Activated B cell treated with CpG ODN at 0.5 μM for 24 hours (primary cell): ENCODE measurements at places on chromosomes 16 and 17.

DNA sequence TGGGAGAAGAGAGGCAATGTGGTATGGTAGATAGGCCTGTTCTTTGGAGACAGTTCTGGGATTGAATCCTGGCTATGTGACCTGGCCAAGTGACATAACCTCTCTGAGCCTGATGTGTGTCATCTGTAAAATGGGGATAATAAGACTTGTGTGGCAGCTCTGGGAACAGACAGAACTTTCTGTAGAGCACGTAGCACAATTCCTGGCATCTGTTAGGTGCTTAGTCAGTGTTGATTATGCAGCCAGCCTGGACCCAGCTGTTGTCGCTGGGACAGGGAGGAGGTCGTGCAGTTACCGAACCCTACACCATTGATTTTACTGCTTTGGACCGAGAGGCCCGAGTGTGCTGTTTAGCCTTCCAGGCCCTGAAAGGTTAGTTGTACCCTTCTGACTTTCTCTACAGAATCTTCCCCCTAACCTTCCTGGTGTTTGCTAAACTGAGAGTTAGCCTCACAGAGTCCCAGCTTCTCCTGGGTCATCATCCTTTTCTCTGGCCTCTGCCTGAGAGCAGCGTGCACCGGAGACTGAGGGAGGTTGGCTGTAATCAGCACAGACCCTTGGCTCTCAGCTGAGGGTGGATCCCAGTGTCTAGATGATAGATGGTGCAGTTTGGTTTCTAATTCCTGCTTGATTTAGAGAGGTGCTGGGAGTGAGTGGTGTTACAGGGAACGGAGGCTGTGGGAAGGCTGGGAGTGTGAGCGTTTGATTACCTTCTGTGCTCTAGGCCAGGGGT lies 31.9 kb downstream of the MSI2 start:
- peaks cover 43% of the 10 kb centered on the region for H3K4me1 ChIP-seq
- H3K27me3 ChIP-seq = no peaks in the 10 kb centered on the region
- no peak overlapping the region for H3K27ac ChIP-seq
- no peak overlapping the region for H3K4me3 ChIP-seq
- DNase-seq = no peak

DNA sequence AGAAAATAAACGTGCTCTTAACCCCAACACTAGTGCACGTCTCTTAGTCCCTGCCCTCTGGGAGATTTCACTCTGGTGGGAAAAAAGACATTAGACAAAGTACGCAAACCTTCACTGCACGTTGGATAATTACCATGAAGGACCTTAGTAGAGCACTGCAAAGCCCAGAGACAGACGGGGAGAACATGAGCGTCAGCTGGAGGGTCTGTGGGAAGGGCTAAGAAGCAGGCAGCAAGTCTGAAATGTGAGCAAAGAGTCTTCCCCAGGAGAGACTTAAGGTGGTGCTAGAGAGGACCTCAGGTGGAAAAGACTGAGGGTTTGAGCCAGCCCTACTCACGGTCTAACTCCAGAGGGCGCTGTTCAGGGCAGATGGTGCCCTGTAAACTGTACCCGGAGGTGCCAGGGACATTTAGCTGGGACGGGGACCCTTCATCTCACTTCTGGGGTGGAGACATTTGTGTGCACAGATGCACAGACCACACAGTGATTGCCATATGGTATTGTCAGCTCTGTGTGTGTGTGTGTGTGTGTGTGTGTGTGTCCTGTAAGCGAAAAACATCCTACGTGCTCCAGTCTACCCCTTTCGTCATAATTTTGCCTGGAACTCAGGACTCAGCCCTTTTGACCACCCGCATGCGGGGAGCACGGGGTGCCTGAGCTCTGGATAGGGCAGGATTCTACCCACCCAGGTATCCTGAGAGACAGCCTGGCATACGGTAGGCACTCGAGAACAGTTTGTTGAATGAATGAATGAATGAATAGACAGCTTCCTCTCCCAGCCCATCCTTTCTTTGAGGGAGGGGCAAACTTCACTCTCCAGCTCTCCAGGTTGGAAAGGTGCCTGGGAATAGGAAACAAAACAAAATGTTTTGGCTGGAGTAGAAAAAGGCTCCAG lies 10.1 kb upstream of the STAC2 start:
- H3K36me3 ChIP-seq = no peaks in the 10 kb centered on the region
- H3K4me1 ChIP-seq = peaks cover 27% of the 10 kb centered on the region
- peaks cover 15% of the 10 kb centered on the region for H3K27me3 ChIP-seq
- no peak overlapping the region for H3K27ac ChIP-seq
- no peak overlapping the region for H3K4me3 ChIP-seq

DNA sequence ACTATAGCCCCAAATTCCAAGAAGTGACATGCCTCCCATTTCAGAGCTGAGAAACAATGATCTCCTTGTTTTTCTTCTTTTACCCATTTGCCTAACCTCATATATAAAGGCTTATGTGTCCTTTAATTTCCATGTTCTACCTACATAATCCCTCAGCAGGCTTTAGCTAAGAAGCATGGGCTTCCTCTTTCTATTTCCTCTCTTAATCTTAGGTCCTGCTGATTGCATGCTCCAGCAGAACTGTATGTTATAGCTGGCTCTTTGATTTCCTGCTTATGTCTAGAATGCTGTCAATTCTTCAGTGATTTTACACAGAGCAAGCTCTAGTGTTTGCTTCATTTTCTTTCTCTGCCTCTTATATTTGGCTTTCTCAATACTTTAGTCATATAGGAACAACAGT lies 151.7 kb upstream of the COX10 start:
- peak overlapping the region; percentile 48 for H3K4me3 ChIP-seq
- no peaks in the 10 kb centered on the region for H3K36me3 ChIP-seq
- H3K27ac ChIP-seq = peak overlapping the region; percentile 77
- H3K4me1 ChIP-seq = peaks cover 72% of the 10 kb centered on the region
- DNase-seq = no peak
- H3K27me3 ChIP-seq = no peaks in the 10 kb centered on the region

DNA sequence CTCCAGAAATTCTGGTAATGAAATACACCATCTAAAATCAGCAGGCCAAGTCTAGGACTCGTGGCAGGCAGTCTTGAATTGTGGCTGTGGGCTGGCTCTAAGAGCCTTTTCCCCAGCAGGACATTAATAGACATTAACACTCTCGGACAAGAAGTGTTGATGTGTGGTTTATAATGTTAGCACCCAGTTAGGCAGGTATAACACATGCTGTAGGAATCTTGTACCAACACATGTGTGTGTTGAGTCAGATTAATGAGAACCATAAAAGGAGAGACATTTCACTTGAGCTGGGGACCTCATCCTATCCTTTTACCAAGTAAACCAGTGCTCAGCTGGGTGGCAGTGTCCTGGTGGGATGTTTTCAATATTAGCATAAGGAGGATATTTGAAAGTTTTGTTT lies 264.5 kb downstream of the FTO start:
- DNase-seq = no peak
- H3K36me3 ChIP-seq = peaks cover 5% of the 10 kb centered on the region
- H3K4me1 ChIP-seq = no peaks in the 10 kb centered on the region
- H3K4me3 ChIP-seq = no peak overlapping the region
- no peak overlapping the region for H3K27ac ChIP-seq
- no peaks in the 10 kb centered on the region for H3K27me3 ChIP-seq

DNA sequence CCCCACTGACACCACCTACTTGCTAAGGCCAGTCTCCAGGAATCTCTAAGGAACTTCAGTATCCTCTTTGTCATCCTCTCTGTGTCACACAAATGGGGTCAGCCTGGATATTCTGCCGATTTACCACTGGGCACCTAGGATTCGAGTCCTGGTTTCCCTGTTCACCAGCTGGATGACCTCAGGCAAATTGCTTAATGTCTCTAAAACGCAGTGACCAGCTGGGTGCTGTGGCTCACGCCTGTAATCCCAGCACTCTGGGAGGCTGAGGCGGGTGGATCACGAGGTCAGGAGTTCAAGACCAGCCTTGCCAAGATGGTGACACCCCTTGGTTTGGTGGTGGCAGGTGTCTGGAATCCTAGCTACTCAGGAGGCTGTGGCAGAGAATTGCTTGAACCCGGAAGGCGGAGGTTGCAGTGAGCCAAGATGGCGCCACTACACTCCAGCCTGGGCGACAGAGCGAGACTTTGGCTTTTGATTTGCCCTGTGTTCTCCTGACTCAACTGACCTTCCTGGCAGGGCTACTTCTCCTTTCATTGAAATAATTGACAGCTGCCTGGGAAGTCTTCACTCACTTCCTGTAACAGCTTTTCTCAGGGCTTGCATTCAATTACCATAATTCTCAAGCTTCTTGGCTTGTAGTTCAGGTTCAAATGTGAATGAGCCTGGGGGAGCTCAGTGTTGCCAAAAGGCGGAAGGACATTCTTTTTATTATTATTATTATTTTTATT lies 15.4 kb downstream of the SYCE1L start:
- H3K4me3 ChIP-seq = no peak overlapping the region
- H3K36me3 ChIP-seq = peaks cover 2% of the 10 kb centered on the region
- H3K4me1 ChIP-seq = peaks cover 9% of the 10 kb centered on the region

DNA sequence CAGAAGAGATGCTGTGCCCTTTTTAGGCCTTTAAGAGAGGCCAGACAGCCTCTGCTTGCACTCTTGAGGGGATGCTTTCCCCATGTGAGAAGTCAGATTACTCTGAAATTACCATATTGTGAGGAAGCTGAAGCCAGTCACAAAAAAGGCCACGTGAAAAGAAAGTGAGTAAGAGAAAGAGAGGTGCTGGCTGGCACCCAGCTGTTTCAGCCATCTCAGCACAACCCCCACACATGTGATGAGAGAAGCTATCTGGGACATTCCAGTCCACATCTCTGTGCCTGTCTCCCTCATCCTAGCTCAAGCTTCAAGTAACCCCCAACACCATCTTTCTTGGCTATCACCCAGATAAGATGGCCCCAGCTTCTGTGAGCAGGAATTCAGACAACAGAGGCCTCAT lies 131.4 kb downstream of the HS3ST2 start:
- H3K27me3 ChIP-seq = peaks cover 18% of the 10 kb centered on the region
- H3K27ac ChIP-seq = no peak overlapping the region
- no peaks in the 10 kb centered on the region for H3K36me3 ChIP-seq
- H3K4me1 ChIP-seq = peaks cover 11% of the 10 kb centered on the region
- no peak for DNase-seq

GRCh38 chr17:50533720-50534148 lies 1.2 kb downstream of the EPN3 start:
- H3K36me3 ChIP-seq = no peaks in the 10 kb centered on the region
- peaks cover 61% of the 10 kb centered on the region for H3K27me3 ChIP-seq
- H3K27ac ChIP-seq = no peak overlapping the region
- peaks cover 12% of the 10 kb centered on the region for H3K4me1 ChIP-seq
- H3K4me3 ChIP-seq = no peak overlapping the region

GRCh38 chr17:79800325-79801155 lies 3.7 kb upstream of the CBX8 start:
- DNase-seq = no peak
- peaks cover 46% of the 10 kb centered on the region for H3K4me1 ChIP-seq
- H3K27me3 ChIP-seq = peaks cover 35% of the 10 kb centered on the region
- peak overlapping the region; percentile 71 for H3K4me3 ChIP-seq

DNA sequence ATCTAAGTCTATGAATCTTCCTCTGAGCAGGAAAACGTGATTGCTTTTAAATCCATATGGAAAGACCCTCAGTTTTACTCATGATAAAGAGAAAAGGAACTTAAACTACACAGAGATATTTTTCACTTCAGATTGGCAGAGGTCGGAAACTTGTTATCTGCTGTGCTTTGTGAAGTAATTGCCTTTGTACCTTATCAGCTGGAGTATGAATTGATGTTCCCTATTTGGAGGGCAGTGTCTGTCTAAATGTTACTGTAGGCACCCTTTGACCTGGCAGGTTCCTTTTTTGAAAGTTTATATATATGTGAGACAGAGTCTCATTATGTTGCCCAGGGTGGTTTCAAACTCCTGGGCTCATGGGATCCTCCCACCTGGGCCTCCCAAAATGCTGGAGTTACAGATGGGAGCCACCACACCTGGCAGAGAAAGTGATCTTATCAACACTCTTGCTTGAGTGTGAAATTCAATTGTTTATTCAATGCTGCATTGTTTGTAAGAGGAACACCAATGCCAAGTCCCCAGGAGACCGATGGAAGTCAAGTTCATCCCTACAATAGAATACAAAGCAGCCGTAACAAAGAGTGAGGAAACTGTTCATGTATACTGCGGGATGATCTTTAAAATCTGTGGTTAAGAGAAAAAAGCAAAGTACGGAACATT lies 52.3 kb downstream of the ABCC1 start:
- no peak for DNase-seq
- H3K36me3 ChIP-seq = peaks cover 2% of the 10 kb centered on the region
- H3K4me3 ChIP-seq = no peak overlapping the region
- no peaks in the 10 kb centered on the region for H3K27me3 ChIP-seq
- peaks cover 33% of the 10 kb centered on the region for H3K4me1 ChIP-seq
- no peak overlapping the region for H3K27ac ChIP-seq

- H3K36me3 ChIP-seq = peaks cover 4% of the 10 kb centered on the region
- peaks cover 15% of the 10 kb centered on the region for H3K27me3 ChIP-seq
- no peak overlapping the region for H3K27ac ChIP-seq
- peaks cover 20% of the 10 kb centered on the region for H3K4me1 ChIP-seq
- H3K4me3 ChIP-seq = no peak overlapping the region
Measured at GRCh38 chr16:70804153-70804733, 3.3 kb upstream of the VAC14 start.

DNA sequence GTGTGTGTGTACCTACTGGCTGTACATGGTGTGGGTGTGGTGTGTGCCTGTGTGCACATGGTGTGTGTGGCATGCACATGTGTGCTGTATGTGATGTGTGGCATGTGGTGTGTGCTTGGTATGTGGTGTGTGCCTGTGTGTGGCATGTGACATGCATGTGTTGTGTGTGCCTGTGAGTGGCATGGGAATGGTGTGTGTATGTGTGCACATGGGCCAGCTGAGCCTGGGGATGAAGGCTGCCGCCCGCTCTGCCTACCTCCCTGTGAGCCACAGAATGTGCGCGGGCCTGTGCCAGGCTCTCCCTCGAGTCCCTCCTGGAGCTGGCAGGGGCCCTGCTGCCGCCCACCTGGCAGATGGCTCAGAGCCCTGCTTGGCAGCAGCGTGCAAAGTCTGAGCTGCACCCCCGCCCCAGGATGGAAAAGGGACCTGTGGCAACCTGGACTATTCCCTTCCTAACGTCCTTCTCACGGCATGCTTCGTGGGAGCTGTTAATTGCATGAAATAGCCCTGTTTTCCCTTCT lies 9.3 kb downstream of the PRSS27 start:
- peaks cover 18% of the 10 kb centered on the region for H3K36me3 ChIP-seq
- no peak for DNase-seq
- H3K4me1 ChIP-seq = peaks cover 7% of the 10 kb centered on the region
- no peak overlapping the region for H3K4me3 ChIP-seq

- H3K27ac ChIP-seq = no peak overlapping the region
- peaks cover 22% of the 10 kb centered on the region for H3K27me3 ChIP-seq
- no peak overlapping the region for H3K4me3 ChIP-seq
- peaks cover 8% of the 10 kb centered on the region for H3K4me1 ChIP-seq
Measured at GRCh38 chr17:61470530-61471136, 18.4 kb downstream of the TBX4 start.

DNA sequence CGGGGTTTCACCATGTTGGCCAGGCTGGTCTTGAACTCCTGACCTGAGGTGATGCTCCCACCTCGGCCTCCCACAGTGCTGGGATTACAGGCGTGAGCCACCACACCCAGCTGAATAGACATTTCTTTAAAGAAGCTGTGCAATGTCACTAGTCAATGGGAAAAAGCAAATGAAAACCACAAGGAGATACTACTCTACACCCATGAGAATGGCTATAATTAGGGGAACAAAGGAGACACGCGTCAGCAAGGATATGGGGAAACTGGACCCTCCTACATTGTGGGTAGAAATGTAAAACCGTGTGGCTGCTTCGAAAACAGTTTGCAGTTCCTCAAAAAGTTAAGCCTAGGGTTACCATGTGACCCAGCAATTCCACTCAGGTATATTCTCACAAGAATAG lies 103.4 kb downstream of the VPS53 start:
- H3K4me3 ChIP-seq = no peak overlapping the region
- no peak for DNase-seq
- no peak overlapping the region for H3K27ac ChIP-seq
- H3K4me1 ChIP-seq = no peaks in the 10 kb centered on the region
- H3K27me3 ChIP-seq = no peaks in the 10 kb centered on the region
- peaks cover 40% of the 10 kb centered on the region for H3K36me3 ChIP-seq
